ENCODE measurements at places on chromosomes 13 and 19.

- H3K27ac ChIP-seq: no peak overlapping the region
- DNase-seq: no peak
- H3K36me3 ChIP-seq: no peaks in the 10 kb centered on the region
- H3K4me3 ChIP-seq: no peak overlapping the region
These were observed 382.9 kb downstream of the OLFM4 start for GRCh38 chr13:53411463-53411862.

DNA sequence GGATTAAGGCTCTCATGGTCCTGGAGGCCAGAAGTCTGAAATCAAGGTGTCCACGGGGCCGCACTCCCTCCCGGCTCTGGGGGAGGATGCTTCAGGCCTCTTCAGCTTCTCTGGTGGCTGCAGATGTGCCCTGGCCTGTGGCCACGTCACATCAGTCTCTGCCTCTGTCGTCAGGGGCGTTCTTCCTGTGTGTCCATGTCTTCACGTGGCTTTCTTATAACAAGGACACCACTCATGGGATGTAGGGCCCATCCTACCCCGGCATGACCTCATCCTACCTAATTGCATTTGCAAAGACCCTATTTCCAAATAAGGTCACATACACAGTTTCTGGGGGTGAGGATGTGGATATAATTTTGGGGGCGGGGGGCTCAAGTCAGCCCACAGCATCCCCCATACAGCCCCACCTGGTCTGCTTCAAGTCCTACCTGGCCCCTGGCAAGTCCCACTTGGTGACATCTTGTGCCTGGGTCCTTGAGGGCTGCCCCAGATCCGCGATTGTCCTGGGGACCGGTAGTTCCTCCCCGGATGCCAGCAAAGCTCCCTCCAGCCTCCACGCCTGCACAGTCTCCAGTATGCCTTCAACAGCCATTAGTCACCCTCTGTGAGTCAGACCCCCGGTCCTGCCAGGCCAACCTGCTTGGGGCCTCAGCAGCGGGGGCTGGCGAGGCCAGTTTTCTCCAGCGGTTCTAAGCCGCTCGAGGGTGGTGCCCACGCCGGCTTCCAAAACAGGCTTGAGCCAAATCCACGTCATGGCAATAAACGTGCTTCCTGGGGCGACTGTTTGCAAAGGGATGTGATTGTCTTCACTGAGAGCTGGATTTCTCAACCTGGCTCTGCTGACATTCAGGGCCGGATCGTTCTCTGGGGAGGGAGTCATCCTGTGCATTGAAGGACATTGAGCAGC, 32.2 kb downstream of the MYO9B start:
- H3K4me1 ChIP-seq: peaks cover 14% of the 10 kb centered on the region
- no peak overlapping the region for H3K4me3 ChIP-seq
- H3K27ac ChIP-seq: peak overlapping the region; percentile 79
- H3K36me3 ChIP-seq: peaks cover 33% of the 10 kb centered on the region
- peak; percentile 98 for DNase-seq

DNA sequence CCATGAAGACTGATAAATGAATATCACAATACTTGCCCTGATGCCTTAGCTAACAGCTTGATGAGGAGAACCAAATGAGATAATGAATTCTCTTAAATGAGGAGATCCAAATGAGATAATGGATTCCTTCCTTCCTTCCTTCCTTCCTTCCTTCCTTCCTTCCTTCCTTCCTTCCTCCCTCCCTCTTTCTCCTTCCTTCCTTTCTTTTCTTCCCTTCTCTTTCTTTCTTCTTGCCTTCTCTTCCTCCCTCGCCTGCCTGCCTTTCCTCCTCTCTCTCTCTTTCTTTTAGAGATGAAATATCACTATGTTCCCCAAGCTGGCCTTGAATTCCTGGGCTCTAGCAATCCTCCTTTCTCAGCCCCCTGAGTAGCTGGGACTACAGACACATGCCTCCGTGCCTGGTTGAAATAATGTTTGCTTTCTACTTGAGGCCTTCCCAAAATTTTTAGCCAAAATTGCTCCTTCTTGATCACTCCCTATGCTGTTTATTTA, 4.0 kb upstream of the SLAIN1 start:
- no peak overlapping the region for H3K4me3 ChIP-seq
- DNase-seq: no peak
- H3K36me3 ChIP-seq: no peaks in the 10 kb centered on the region
- H3K4me1 ChIP-seq: no peaks in the 10 kb centered on the region
- no peak overlapping the region for H3K27ac ChIP-seq

- no peaks in the 10 kb centered on the region for H3K27me3 ChIP-seq
- no peaks in the 10 kb centered on the region for H3K4me1 ChIP-seq
- no peaks in the 10 kb centered on the region for H3K36me3 ChIP-seq
- DNase-seq: no peak
- no peak overlapping the region for H3K4me3 ChIP-seq
- no peak overlapping the region for H3K27ac ChIP-seq
These were observed 31.7 kb downstream of the CEBPG start for GRCh38 chr19:33405254-33405552.

GRCh38 chr13:36369268-36370107, 23.3 kb upstream of the SPART start:
- no peak for DNase-seq
- H3K36me3 ChIP-seq: no peaks in the 10 kb centered on the region
- no peak overlapping the region for H3K27ac ChIP-seq
- H3K27me3 ChIP-seq: no peaks in the 10 kb centered on the region
- no peak overlapping the region for H3K4me3 ChIP-seq

DNA sequence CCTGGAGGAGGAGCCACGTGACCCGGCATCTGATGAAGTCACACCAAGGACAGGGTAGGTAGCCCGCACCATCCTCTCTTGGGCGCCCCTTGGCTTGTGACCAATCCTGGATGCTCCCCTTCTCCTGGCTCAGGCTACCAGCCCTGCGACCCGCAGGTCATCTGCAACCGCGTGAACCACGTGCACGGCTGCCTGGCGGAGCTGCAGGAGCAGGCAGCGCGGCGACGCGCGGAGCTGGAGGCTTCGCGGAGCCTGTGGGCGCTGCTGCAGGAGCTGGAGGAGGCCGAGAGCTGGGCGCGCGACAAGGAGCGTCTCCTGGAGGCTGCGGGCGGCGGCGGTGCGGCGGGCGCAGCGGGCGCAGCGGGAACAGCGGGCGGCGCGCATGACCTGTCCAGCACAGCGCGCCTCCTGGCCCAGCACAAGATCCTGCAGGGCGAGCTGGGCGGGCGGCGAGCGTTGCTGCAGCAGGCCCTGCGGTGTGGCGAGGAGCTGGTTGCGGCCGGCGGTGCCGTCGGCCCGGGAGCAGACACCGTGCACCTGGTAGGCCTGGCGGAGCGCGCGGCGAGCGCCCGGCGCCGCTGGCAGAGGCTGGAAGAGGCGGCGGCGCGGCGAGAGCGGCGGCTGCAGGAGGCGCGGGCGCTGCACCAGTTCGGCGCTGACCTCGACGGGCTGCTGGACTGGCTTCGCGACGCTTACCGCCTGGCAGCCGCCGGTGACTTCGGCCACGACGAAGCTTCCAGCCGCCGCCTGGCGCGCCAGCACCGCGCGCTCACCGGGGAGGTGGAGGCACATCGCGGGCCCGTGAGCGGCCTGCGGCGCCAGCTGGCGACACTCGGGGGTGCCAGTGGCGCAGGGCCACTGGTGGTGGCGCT, 45.9 kb downstream of the SPTBN4 start:
- H3K36me3 ChIP-seq: no peaks in the 10 kb centered on the region
- DNase-seq: no peak
- H3K27me3 ChIP-seq: peaks cover 31% of the 10 kb centered on the region
- no peaks in the 10 kb centered on the region for H3K4me1 ChIP-seq
- no peak overlapping the region for H3K27ac ChIP-seq

- peaks cover 36% of the 10 kb centered on the region for H3K4me1 ChIP-seq
- no peaks in the 10 kb centered on the region for H3K27me3 ChIP-seq
- DNase-seq: peak; percentile 11
- H3K4me3 ChIP-seq: peak overlapping the region; percentile 67
- 0 out of 2 replicates have a peak, but pooled peaks cover 4% of the 10 kb centered on the region for H3K36me3 ChIP-seq
These were observed 1.7 kb downstream of the ARHGAP35 start for GRCh38 chr19:46862503-46862834.

DNA sequence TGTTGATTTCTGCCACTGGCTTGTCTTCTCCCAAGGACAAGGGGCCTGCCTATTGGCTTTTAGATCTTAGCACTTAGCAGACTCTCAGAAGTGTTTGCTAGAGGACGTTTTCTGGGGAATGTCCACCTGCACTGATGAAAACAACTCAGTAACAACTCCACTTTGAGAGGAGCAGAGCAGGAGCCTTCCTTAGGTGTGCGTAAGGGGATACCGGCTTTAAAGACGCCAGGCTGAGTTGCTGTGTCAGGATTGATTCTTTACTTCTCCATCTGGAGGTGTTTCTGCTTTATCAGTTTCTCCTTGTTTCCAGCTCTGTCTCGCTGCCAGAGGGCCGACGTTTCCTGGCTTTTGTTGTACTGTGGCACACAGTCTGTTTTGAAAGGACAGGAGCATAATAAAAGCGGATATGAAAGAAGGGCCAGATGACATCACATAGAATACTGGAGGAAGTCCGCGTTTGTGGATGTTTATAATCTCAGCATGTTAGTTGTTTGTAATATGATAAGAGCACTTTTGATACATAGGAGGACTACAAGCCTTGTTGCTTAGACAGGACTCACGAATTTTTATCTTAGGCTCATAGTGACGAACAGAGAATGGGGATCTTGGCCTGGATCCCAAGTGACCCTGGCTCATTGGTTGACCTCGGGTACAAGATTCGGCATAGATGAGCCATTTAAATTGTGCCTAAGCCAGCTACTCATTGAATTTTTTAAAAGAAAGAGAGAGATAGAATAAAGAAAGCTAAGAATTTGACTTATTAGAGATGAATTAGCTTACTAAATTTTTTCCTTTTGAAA, 34.6 kb downstream of the COL4A2 start:
- H3K36me3 ChIP-seq: no peaks in the 10 kb centered on the region
- no peak for DNase-seq
- peaks cover 44% of the 10 kb centered on the region for H3K4me1 ChIP-seq
- H3K27me3 ChIP-seq: no peaks in the 10 kb centered on the region
- H3K27ac ChIP-seq: peak overlapping the region; percentile 99

All from RWPE2 (cell line).